Lung (tissue), 17 donors: ENCODE measurements at places on chromosomes 12 and 14.

DNA sequence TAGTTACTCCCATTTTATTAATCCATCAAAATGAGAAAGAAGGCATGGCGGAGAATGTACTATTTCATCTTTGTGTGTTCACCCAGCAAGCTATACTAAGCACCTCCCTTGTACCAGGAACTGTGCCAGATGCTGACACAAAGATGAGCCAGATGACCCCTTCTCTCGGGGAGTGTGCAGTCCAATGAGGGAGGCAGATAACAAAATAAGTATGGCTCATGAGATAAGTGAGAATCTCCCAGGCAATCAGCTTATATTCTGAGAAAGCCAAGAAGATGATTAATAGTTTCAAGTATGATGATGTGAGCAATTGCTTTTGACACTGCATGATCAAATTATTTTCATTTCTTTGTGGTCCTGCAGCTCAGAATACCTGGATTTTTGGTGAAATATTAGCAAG lies 1.3 kb upstream of the TMEM233 start:
- no peak for DNase-seq

GRCh38 chr14:51653775-51654532 lies 2.2 kb downstream of the FRMD6 start:
- DNase-seq = peak; percentile 44

DNA sequence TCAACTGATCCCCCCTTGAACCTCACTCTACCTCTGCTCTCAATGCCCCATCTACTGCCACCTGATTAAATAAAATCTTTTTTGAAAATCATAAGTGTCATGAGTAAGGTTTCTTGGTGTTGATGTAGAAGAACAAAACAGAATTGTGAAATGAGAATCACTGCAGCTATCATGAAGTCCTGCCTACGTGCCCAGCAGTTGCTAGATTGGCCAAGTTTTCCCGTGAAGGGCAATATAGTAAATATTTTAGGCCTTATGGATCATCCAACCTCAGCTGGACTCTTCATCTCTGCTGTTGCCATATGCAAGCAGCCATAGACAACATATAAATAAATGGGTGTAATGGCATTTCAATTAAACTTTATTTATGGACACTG lies 5.2 kb upstream of the OAS3 start:
- DNase-seq = no peak

- DNase-seq = no peak
Measured at GRCh38 chr12:5027046-5027821, 16.4 kb upstream of the KCNA5 start.

GRCh38 chr12:5977556-5977955 lies 32.5 kb upstream of the ANO2 start:
- no peak for DNase-seq

GRCh38 chr14:95316821-95317220 lies 2.9 kb downstream of the CLMN start:
- DNase-seq = peak; percentile 20

DNA sequence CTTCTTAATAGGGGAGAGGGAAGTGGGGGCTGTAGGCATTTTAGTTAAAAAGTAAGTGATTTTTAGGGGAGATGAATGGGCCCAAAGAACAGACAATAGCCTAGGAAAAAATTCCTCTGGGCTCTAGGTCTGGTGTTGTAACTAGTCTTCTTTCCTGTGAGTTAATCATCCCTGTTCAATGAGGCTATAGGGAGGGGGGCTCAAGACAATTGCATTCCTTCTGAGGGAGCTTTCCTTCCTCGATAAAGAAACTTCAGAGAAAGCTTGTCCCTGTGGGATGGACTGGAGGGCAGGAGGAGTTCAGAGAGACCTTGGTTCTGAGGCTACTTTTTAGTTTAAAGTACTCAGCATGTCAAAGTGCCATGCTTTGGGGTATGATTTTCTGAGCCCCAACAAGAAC lies 127.2 kb downstream of the BBS10 start:
- DNase-seq = no peak

GRCh38 chr12:88243982-88244381 lies 101.9 kb downstream of the TMTC3 start:
- DNase-seq = no peak

- peak; percentile 60 for DNase-seq
Measured at GRCh38 chr12:128266541-128267130, 334 bp upstream of the TMEM132C start.

DNA sequence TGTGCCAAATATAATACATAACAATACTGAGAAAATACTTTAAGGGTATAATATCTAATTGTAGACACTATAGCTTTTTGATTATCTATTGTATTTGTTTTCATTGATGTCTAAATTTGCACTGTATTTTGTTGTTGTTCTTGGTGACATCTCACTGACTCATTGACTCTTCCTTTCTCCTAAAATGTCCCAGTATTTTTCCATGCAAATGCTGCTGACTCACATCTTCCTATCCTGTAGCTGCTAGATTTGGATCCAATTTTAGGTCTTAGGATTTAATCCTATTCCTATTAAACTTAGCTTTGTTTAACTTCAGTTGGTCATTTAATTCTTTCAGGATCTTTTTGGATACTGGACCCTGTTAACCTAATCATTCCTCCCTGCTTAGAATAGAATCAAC lies 148.5 kb downstream of the TMTC2 start:
- DNase-seq = no peak

DNA sequence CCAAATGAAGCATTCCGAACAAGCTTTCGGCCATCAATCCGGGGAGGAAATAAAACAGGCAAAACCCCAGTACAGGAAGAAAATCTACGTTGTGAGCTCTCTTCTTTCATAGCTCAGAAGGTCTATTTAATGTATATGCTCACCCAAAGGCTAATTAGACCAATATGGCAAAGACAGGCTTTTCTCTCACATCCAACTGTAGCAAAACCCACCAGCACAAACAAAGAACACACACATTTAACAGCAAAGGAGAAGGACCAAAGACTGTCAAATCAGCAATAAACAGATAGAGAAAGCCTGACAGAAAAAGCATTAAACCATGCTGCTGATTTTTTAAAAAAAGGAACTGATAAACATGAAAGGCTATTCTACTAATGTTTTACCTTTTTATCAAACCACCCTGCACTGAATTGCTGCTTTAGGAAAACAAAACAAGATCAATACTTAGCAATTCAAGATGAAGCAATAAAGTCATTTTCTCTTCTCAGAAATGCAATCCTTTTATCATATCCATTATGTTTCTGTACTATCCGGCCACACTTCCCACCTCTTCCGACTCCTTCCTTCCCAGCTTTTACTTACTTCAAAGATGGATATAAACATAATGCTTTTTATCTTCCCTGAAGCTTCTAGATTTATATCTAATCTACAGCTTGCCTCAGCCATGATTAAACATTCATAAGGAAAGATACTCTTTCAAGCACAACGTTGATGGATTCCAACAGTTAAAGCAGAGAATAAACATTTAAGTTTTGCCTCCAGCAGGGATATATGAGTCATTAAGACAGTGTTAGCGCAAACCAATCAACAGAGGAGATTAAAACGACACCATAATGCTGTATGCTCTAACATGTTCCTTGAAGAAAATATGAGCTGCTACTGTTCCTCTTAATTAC lies 74.6 kb upstream of the BBS10 start:
- peak; percentile 81 for DNase-seq

DNA sequence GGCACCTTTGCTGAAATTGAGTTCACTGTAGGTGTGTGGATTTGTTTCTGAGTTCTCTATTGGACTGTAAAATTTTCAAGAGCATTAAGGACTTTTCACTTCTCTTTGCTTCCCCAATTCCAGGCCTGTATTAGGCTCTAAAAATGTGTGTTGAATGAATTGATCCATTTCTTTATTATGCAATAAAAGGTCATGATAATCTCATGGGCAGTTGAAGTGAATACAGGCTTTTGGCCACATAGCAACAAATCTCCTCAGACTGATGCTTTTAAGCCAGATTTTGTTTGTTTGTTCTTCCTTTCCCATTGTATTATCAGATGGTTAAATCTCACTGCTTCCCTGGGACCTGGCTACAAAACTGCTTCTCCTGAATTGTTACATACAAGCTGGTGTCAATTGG lies 258.0 kb upstream of the FAR2 start:
- DNase-seq = no peak

- no peak for DNase-seq
Measured at GRCh38 chr12:69666798-69667197, 32.3 kb downstream of the BEST3 start.

DNA sequence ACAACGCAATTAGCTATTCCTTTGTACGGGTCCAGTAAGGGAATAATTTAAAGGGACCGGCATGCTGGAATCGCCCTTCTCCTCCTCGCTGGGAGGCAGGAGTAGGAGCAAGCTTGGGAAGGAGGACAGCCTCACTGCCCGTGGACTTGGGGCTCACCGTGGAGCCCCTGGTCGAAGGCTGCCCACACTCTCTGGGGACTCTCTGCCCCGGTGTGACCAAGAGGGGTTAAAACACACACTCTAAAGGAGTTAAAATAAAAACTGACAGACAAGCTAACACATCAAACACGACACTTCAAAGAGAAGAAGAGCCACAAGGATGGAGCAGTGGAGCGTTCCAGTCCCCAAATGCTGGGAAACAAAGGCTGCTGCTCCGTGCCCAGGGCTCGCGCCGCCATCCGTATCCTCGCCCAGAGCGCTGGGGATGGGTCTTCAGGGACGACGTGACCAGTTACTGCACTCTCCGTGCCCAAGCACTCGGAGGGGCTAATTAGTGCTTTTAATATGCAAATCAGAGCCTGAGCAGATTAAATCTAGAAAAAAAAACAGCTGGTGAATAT lies 123.3 kb downstream of the PAPOLA start:
- DNase-seq = no peak

DNA sequence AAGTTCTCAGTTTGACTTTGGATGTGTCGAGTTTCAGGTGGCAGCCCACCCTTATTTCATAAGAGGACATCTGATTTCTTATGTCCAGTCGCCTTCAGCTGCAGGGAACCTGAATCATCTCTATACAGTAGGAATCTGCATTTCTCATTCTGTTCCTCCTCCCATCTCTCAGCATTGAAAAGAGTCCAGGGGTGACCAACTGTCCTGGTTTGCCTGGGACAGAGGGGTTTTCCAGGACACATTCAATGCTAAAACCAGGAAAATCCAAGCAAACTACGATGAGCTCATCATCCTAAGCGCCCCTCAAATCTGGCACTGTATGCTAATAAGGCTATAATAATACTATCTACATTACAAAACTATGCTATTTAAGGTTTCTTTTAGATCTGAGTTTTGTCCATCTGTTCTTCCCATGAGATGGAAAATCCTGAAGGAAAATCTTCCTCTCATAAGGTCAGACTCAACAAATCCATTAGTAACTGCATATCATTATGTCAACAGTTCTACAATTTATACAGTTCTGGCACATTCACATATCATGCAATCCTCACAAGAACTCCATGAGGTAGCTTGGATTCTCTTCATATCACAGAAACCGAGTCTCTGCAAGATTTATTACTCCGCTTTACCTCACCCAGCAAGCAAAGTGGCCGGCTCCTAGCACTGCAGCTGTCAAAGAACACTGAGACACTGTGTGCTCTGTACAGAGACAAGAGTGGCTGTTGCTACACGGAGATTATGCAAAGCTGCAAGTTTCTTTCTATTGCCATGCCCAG lies 15.6 kb upstream of the CALM1 start:
- DNase-seq = peak; percentile 74

DNA sequence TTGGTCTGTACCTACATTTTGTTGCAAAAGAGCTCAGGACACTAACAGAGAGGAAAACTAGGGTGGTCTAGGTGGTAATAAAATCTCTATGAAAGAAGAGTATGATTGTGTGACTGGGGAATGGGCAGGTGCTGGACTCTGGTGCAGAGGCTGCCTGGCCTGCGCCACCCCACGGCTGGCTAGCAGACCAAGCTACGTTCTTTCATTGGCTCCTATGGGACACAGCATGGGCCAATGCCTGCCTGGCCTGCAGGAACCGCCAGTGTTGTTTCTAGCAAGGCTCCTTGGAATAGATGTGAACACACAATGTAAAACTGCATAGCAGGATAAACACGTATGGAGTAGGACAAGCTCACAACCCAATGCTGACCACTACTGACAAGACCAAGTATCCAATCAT lies 51.7 kb upstream of the CORO1C start:
- no peak for DNase-seq

GRCh38 chr14:47857646-47858045 lies 182.2 kb upstream of the MDGA2 start:
- DNase-seq = no peak

- DNase-seq = no peak
Measured at GRCh38 chr12:132492522-132492921, 2.6 kb downstream of the FBRSL1 start.

GRCh38 chr14:81400202-81400678 lies at the start of gene STON2:
Gene STON2 (minus strand): TSS chr14:81400324. CDS start chr14:81398382, 1,942 bp downstream.
- no peak for DNase-seq

DNA sequence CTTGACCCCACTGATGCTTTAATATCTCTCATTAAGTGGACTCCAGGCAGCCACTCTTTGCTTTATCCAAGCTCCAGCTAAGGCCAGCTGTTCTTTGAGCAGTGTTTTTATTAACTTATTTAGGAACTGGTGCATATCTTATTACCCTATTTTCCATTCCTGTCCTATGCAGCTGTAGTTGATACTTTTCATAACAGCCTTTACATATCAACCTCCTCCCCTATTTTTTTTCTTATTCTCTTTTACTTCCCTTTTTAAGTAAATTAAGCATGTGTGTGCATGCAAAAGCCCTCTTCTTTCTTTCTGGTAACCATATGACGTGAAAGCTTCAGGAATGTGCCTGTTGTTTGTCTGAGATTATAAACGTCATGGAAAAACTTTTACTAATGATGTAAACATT lies 121.2 kb downstream of the PTPRQ start:
- peak; percentile 25 for DNase-seq

- no peak for DNase-seq
Measured at GRCh38 chr12:63499567-63499966, 168.7 kb downstream of the DPY19L2 start.

DNA sequence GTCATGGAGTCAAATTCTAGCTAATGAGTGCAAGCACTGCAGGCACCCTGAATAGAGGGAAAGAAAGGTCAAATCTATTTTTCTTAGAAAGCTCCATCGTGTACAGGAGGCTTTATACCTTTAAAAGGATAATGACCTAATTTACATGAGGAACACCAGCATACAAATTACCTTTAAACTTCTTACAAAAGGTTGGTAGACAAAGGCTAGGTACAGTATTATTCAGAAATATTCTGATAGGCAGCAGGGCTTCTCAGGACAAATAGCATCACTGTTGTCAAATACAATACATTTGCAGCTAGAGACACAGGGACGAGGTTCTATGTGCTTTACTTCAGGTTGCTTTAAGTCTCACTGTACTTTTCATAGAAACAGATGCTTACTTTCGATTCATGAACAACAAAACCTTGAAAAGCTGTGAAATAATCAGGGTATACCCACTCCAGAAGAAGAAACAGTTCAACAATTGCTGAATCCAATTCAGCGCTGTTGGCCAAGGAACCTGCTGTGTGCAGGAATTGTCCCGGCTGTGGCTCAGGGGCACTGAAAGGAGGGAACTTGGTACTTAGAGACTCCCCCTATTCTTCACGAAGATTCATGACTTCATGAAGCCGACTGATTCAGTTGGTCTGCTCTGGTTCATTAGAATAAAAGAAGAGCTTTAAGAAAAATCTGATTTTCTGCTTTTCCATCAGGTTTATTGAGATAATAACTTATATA lies 252.9 kb downstream of the PRKD1 start:
- no peak for DNase-seq

- no peak for DNase-seq
Measured at GRCh38 chr12:94870511-94870910, 133.0 kb downstream of the NDUFA12 start.
